ENCODE measurements at places on chromosomes 2 and 18.
A peak's percentile ranks its signal among the peaks of the same experiment; 100 is the strongest.

DNA sequence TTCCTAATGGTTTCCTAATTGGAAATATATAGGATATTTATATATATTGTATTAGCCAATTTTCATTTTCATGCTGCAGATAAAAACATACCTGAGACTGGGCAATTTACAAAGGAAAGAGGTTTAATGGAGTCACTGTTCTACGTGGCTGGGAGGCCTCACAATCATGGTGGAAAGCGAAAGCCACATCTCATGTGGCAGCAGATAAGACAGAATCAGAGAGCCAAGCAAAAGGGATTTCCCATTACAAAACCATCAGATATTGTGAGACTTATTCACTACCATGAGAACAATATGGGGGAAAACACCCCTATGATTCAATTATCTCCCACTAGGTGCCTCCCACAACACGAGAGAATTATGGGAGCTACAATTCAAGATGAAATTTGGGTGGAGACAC lies 242.5 kb upstream of the NETO1 start:
- DNase-seq: no peak

- DNase-seq: no peak
Observed at GRCh38 chr2:149028377-149028776, 10.1 kb upstream of the LYPD6B start.

DNA sequence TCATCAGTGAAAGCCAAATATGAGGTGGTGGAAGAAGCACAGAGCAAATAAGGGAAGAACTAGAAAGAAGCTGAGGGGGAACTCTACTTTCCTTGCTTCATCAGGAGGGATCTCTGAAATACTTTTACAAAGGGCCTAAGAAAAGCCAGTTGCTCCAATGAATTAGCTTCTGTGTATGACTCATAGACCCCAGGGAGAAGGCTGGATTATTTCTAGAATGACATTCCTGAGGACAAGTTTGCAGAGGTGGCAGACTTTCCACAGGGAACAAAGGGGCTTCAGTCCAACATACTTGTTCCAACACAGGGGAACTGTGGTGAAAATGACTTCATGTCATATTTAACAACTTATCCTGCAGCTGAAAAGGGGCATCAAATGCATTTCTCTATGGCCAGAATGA lies 29.0 kb downstream of the DOK1 start:
- DNase-seq: no peak

- DNase-seq: peak; percentile 7
Observed at GRCh38 chr2:156065912-156066311, 266.6 kb downstream of the NR4A2 start.

GRCh38 chr2:6924924-6925409 lies 7.8 kb downstream of the RNF144A start:
- no peak for DNase-seq

GRCh38 chr18:33706391-33706790 lies 128.4 kb downstream of the ASXL3 start:
- no peak for DNase-seq

- DNase-seq: no peak
Observed at GRCh38 chr2:197423307-197423706, 11.5 kb downstream of the SF3B1 start.

- DNase-seq: no peak
Observed at GRCh38 chr2:202989749-202990148, 24.9 kb upstream of the NBEAL1 start.

GRCh38 chr2:71990826-71991225 lies 156.8 kb downstream of the CYP26B1 start:
- no peak for DNase-seq

- DNase-seq: peak; percentile 69
Observed at GRCh38 chr2:20424300-20425290, 22.3 kb upstream of the RHOB start.

- no peak for DNase-seq
Observed at GRCh38 chr2:212402316-212402715, 136.3 kb downstream of the ERBB4 start.

GRCh38 chr2:8346706-8347430 lies 335.0 kb upstream of the ID2 start:
- DNase-seq: no peak

- no peak for DNase-seq
Observed at GRCh38 chr2:41137031-41137430, 685.1 kb upstream of the SLC8A1 start.

DNA sequence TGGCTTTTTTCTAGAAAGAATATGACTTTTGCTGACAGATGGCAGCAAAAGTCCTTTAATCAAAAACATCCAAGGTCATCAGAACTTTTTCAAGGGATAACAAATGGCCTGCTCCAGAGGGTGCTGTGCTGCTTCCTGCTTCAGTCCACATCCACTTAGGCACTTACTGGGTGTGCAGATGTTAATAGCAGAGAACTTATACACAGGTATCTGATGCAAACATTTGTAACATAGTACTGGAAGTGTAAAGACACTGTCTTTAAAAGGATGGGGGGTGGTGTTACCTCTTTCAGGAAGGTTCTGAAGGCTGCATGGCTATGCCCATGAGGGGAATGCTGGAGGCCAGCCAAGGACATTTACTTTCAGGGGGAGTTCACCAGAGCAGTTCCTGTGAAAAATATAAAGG lies 5.5 kb downstream of the HOXD8 start:
- DNase-seq: no peak

- DNase-seq: no peak
Observed at GRCh38 chr2:119873350-119874315, 113.9 kb downstream of the PTPN4 start.

- no peak for DNase-seq
Observed at GRCh38 chr2:156031121-156031520, 301.4 kb downstream of the NR4A2 start.

GRCh38 chr2:113181258-113182051 lies 7.7 kb downstream of the PSD4 start:
- DNase-seq: no peak
